ENCODE measurements at places on chromosomes 16 and 17.

DNA sequence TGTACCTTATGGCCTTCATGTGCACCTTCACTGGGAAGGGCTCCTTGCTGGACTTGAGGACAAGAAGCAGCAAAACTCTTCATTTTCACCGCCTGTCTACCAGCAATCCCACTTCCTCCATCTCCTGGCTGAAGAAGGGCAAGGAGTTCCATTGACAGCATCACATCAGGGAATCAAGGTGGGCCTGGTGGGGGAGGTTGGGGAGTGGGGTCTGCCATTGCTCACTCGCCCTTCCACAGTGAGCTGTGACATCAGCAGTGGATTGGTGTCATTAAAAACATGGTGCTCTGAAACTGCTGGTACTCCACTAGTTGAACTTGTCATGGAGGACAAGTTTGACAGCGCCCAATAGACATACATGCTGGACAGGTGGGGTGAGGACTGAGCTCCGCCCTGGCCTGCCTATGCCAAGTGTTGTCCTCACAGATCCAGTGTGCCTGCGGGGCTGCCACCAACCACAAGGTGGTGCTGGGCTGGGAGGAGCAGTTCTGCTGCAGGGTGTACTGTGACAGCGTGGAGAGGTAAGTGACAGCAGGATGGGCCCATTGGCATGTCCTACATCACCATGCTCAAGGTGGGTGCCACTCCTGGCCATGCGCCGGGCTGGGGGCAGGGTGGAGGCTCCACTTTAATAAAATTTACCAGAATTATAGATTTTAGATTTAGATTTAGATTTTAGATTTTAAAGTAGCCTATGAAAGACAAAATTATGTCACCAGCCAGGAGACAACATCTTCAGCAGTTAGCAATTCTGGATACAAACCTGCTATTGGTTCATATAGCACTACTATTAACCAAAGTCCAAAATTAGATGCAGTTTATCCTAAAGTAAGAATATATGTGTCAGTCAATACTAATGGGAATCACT lies 1729.1 kb downstream of the TP53TG3F start:
- peak; percentile 7 for DNase-seq

DNA sequence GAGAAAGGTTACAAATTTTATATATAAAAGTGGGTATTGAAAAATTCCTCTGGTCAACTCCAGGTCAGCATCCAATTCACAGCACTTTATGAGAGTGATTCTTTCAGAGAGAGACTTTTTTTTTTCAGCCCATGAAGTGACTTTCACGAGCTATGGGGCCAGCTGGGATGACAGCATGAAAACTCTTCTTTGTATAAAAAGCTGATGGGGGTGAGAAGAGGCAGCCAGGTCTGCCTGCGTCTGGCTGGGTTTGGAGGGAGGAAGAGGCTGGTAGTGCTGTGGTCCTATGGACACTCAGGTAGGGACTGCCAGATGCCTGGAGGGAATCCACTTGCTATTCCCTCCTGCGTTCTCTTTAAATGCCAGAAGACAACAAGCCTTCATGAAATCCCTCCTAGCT lies 250.6 kb downstream of the UTP18 start:
- DNase-seq, result no peak

DNA sequence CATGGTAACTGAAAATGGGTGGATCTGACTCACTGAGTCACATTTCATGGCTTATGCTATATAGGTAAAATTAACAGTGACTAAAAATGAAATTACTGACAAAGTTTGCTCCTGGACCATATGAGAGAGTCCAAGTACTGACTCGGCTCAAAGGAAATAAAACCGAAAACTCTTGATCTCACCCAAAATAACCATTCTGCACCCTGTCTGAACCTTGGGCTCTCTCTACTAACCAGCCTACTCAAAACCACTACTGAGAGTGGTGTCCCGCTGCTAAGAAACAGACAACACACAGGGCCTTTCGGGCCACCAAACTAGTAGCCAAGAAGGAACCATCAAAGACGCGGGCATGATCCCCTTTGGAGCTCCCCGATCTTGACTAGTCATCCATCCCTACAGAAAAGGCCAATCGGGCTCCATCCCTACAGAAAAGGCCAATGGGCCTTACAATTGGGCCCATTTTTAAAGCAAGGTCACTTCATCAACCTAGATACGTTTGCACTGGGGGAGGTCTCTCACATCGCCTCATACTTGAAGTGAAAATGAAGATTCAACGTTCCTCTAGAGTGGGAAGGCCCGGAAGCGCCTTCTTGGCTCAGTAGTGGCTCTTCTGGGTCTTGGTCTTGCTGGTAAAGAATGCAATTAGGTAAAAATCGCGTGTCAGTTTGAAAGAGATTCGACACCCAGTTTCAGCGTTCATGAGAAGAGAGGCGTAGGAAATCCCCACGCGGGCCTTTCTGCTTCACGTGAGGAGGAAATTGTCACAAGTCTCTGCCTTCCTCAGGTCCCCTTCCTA lies 720 bp upstream of the ZPBP2 start:
- DNase-seq, result no peak

- DNase-seq, result no peak
Measured at GRCh38 chr17:32318071-32318470, 23.9 kb downstream of the C17orf75 start.

- peak; percentile 91 for DNase-seq
Measured at GRCh38 chr16:66525396-66526180, 24.3 kb downstream of the TK2 start.

- DNase-seq, result peak; percentile 84
Measured at GRCh38 chr16:31477220-31478216, 5.4 kb upstream of the SLC5A2 start.

- no peak for DNase-seq
Measured at GRCh38 chr17:65078441-65079160, 22.1 kb upstream of the GNA13 start.

- DNase-seq, result peak; percentile 14
Measured at GRCh38 chr16:80997139-80997798, 9.4 kb downstream of the CMC2 start.

DNA sequence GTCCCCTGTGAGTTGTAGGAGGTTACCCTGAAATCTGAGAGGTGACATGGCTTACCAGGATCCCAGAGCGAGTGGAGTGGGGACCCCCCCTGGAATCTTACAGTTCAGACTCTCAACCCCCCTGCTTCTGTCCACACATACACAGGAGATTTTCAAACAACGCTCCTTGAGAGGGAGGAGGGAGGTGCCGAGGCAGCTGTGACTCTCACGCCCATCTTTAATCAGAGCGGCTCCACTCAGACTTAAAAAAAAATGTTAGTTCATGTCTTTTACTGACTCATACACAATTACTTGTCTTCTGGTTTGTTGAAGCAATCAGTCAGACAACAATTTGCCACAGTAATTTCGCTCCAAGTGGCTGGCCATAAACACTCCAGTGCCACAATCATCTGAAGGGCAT lies 15.4 kb upstream of the TMEM220 start:
- DNase-seq, result no peak

- no peak for DNase-seq
Measured at GRCh38 chr17:9218064-9218635, 196.8 kb downstream of the NTN1 start.

GRCh38 chr17:82243648-82244412 lies 15.0 kb downstream of the SLC16A3 start:
- no peak for DNase-seq

DNA sequence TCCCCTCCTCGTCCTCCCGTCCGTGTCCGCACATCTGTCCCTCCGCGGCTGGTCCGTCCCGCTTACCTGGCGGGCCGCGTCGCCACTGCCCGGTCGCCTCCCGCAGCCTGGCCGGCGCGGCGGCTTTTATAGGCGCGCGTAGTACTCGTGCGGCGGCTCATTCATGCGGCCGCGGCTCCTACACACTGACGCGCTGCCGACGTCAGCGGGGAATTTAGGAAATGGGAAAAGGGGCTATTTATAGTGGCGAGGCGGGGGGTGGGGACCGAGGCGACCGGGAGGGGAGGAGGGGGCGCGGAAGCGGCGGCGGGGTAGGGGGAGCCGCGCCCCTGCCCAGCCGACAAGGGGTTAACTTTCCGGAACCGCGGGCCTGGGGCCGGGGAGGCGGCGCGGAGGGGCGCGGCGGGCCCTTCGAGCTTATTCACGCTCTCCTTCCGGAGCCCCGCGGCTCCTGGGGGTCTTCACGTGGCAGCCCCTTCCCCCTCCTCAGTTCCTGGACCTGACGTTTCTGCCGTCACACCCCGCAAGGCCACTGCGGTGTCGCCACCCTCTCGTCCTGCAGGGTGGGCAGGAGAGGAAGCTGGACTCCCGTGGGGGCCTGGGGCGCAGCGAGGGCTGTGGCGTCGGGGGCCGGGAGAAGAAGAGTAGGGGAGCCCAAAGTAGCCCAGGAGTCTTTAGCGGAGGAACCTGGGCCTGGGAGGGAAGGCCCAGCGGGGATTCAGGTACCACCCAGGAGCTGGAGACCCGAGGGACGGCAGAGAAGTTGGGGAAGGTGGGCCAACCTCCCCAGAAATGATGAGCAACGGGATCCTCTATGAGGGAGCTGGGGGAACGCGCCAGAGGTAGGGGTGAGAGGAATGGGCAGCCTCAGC lies 3.6 kb upstream of the HIC1 start:
- no peak for DNase-seq

DNA sequence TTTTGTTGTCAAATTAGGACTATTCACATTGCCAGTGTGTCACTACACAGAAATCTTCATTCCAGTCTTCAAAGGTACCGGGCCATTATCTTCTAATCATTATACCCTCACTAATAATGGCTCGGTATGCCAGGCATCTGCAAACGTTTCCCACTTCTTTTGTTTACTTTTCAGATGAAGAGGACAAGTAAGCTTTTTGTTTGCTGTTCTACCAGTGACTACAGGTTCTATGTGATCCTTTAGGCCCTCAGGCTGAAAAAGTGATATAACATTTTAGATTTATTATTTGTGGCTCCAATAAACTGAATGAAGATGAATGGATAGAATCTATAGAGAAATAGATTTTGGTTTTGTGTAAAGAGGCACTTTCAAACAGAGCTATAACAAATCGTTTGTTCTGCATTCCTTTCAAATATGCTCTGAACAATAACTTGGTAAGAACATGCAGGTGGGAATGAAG lies 403 bp upstream of the KRTAP3-1 start:
- DNase-seq, result no peak

DNA sequence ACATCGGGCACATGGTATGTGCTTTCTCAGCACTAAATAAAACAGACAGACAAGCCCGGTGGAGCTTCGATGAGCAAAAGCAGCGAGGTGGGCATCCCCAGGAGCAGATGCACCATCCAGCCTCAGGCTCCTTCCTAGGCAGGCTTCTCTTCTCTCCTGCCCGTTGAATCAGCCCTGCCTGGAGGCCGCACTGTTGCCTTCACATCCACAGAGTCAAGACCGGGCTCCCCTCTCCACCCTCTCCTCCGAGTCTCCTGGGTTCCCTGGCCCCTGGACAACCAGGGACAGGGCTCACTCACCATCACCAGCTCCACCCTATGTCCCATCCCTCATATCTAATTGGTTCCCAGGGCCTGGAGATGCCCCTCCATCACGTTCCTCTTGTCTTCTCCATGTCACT lies 79.7 kb upstream of the RCVRN start:
- no peak for DNase-seq

- peak; percentile 68 for DNase-seq
Measured at GRCh38 chr16:75319513-75320411, 68.3 kb upstream of the BCAR1 start.

GRCh38 chr17:81489012-81489997 lies 23.3 kb downstream of the ACTG1 start:
- no peak for DNase-seq

DNA sequence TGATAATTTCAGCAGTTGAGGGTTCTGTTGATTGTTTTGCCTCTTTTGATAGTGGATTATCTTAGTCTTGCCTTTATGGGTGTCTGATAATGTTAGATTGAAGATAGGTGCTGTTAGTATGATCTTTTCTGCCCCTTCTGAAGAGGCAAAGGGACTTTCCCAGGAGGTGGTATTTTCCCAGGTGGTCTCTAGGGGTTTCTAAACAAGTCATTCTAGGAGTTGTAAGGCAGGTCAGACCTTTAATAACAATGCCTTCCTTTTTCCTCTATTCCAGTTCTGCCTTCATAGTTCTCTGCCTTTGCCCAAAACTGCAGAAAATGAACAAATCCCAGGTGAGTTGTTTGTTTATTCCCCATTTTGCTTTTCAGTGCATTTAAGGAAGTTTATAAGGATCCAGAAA lies 4.3 kb downstream of the ZFP1 start:
- no peak for DNase-seq

DNA sequence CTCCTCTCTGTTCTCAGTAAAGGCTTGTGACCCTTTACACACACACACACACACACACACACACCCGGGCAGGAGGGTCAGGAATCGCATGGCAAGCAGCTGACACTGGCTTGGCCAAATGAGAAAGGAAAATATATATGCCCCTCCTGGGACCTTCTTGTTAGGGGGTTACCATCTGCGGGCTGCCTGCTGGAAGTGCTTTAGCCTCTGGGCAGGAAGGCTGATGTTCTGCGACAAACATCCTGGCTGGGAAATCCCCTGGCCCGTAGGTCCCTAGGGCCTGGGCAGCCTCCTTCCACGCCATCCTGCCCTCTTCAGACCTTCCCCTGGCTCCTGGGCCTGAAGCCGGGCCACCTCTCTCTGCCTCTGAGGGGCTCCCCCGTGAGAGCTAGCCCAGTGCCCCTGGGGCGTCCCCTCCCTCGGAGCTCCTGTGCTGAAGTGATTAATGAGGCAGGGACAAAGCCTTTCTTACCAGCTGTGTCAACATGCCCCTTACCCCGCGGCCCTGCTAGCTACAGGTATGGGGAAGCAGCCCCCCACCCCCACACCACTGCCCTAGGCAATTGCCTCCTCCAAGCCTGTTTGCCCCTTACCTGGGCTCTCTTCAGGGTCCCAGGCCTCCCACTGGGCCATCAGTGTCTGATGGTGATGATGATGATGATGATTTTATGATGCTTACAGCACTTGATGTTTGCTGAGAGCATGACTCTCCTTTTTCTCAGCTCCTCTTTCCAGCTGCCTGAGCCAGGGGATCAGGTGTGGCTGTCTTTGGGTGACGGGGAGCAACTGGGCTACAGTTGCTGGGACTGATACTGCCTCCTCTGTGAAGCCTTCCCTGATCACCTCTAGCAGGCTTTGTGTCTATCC lies 32.8 kb upstream of the ETV4 start:
- no peak for DNase-seq

DNA sequence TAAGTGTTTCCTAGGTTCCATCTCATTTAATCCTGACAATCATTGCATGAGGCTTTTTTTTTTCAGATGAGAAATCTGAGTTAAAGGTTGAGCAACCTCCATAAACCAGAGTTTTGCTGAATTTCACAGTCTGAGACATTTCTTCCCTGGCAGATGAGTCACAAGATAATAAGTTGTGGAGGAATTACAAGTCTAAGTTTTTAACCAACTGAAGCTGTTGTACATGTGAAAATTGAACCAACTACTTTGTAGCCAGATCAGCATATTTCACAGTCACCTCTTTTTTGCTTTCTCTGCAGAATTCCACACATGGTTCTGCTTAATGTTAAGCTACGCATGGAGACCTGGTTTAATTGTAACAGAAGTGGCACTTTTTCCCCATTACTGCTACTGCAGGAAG lies 765.6 kb downstream of the CDH11 start:
- no peak for DNase-seq
